Stimulated activated CD4-positive, alpha-beta T cell treated with anti-CD3 and anti-CD28 coated beads, Interleukin-15, amount 100 ng/mL, for 48 hours (primary cell): ENCODE measurements at places on chromosomes 5 and 9.

DNA sequence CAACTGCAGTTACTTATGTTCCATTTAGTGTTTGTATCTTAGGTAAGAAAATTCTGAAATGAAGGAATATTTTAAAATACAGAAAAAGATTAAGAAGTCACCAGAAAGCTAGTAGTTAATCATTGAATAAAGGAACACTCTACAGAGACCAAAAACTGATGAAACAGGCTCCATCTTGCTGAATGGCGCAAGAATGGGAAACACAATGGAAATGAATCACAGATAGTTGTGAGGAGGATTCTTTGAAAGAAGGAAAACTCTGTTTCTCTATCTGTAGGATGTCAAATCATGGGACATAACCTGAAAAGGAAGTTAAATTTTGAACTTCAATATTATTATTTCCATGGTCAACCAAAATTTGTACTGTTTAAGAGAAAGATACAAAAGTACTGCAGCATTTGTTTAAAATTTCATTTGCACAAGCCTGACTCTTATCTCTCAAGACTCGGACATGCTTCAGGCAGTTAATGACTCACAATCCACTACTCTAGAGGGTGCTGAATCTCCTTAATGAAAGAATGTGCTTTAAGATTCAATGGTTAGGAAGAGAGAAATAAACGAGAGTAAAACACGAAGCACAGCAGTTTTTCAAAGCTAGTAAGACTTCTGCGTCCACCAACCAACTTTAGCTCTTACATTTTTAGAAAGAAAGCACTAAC is 1064.4 kb upstream of the DMAC1 start:
- no peak for DNase-seq

GRCh38 chr9:121721058-121721350 is 69.6 kb downstream of the DAB2IP start:
- DNase-seq: no peak

- DNase-seq: no peak
Observed at GRCh38 chr5:169945831-169946261, 34.4 kb downstream of the INSYN2B start.

DNA sequence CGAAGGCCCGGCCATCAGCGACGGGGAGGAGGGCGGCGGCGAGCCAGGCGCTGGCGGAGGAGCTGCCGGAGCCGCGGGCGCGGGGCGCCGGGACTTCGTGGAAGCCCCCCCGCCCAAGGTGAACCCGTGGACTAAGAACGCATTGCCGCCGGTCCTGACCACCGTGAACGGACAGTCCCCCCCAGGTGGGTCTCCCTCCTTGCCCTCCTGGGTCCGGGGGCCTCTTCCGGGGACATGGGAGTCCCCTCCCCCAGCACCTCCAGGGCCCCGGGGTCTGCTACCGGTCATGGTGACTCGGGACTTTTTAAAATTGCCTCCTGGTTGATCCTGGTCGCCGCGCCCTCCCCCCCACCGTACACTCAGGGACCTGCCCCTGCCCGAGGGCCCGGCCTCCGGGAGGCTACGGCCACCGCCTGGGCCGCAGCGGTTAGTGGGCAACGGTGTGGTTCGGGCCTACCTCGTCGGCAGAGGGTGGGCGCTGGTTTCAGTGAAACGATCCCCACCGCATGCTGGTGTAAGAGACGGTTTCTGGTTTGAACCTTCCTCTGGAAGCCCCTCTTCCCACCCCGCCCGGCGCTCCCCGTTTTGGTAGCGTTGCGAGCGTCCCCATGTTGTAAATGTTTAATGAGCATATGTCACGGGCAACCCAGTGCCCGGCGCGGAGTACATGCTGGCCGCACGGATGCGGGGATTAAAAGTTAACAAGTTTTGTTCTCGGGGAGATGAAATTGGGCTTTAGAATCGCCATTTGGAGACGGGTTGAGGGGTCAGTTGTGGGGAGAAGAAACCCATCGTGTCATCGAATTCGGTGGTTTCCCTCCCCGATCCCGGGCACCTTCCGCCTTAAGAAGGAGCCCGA is 1.1 kb downstream of the LARP1 start:
- peak; percentile 13 for DNase-seq

DNA sequence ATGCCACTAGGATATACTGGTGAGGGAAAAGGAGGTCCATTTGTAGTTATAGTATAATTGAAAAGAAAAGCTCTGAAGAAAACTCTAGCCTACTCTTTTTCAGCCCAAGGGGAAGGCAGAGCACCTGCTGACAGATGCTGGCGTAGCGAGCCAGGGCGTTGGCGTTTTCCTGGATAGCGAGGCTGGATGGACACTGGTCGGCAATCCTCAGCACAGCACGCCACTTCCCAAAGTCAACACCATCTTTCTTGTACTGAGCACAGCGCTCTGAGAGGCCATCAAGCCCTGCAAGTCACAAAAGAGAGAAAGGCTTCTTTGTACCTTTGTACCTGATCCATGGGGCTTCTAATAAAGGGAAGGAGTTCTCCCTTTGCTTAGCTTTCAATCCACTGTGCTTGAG is 8.2 kb downstream of the ALDOB start:
- no peak for DNase-seq

DNA sequence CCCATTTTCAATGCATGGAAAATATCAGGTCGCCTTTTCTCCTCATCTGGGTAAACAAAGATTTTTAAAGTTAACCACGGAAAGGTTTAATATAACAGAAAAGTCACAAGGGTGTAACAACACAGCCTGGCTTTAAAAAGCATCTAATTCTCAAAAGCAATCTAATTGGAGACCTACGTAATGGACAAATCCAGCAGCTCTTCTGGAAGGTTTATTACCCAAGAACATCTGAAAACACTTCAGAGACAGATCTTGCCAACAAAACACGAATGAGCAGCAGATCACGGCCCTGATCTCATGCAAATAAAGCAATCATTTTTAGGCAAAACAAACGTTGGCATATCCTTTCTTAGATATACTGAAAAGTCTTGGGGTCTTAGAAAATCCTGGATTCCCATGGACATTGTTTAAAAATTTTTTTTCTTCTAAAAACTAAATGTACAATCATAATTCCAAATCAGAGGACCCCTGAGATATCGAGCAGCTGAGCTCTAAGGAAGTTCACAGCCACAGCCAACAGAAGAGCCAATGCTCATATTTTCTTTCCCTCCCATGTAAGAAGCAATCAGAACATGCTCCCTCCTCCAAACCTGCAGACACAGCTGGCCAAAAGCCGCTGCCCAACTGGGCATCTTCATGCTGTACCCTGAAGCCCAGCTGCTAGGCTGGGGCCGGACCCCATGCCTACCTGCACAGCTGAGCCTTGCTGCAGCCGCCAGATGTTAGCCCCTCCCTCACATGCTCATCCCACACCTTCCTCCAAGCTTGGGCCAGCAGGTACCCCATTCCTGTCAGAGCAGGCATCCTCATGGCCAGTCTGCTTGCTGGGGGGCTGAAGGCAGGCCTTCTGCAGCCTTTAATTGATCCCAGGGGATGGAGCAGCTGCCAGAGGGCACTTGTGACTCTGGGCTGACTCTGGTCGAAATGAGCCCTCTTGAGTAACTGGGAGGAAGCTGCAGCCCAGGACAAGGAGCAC is 11.2 kb downstream of the ANKS6 start:
- no peak for DNase-seq

- no peak for DNase-seq
Observed at GRCh38 chr5:6717247-6717646, 4.0 kb downstream of the TENT4A start.

DNA sequence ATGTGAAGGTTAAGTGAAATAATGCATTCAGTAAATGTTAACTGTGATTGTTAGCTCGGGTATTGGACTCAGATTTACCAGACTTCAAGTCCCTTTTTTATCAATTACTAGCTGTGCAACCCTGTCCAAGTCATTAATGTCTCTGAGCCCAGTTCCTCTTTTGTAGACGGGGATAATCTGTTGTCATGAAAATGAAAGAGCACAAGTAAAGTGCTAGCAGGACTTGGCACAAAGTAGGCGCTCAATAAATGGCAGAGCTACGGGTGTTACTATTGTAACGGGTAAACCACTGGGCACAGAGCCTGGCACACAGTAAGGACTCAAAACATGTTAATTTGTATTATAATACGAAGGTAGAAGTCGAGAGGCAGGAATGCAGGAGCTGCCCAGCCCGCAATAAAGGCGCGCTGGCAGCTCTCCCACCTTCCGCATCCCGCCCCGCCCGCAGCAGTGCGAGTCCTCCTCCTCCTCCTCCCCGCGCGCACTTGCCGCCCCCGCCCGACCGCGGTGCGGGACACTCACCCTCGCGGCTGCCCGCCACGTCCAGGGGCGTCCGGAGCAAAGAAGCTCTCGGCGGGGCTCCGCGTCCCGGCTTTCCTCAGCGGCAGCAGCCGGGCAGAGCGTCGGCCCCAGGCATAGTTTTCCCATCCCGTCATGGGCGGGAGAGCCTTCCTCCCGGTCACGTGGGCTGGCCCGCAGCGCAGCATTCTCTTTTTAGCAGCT is at the start of gene C1QTNF2:
Gene C1QTNF2, minus strand, starts transcription at position 637 of the 723 bp plus-strand sequence. CDS start 15,615 bp downstream, outside the sequence.
- no peak for DNase-seq

- peak; percentile 69 for DNase-seq
Observed at GRCh38 chr9:4740638-4741364, at the start of gene AK3. Gene AK3, minus strand, starts transcription at chr9:4741202. Its CDS starts 115 bp downstream, at chr9:4741087.

GRCh38 chr5:168169791-168170190 is 121.7 kb upstream of the WWC1 start:
- no peak for DNase-seq
